Motor neuron (in vitro differentiated cells): ENCODE measurements at places on chromosomes 16 and 17.

DNA sequence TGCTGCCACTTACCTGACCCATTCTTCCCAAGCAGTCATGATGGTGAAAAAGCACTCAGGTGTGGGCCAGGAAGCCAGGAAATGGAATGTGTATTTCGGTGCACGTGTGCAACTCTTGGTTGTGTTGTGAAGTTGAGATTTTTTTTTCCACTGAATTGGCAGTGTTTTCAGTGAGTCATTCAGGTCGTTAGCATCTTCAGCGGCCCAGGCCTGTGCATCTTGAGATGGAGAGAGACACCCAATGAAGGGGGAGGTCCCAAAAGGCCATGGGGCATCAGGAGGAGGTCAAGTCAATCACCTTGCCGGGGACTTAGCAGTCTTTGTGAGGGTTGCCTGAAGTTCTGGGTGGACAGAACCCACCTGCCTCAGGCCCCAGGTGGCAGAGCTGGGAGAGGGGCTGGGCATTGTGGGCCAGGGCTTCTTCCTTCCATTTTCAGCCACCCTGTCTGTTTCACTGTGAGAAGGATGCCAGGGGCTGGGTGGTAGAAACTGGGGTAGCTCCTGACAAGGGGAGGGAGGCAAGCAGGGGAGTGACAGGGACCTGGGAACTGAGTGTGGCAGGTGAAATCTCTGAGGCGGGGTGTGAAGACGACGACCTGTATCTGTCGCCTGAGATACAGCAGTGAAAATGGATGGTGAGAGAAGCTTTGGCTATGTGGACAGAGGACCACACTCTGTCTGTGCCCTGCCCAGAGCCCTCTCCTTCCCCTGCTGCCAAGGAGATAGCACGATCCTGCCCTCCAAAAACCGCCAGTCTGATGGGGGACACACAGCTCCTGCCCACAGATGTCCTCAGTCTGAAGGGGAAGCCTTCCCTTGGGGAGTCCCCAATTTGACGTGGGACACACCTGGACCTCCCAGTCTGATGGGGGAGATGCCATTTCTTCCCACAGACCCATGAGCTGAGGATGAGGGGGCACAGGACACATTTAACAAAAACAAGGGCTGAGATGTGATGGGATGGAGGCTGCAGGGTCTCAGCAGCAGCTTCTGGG, 11.9 kb downstream of the TBKBP1 start:
- peak; percentile 6 for ATAC-seq

- ATAC-seq = no peak
These were observed 10.2 kb downstream of the IL4R start for GRCh38 chr16:27323781-27324561.

DNA sequence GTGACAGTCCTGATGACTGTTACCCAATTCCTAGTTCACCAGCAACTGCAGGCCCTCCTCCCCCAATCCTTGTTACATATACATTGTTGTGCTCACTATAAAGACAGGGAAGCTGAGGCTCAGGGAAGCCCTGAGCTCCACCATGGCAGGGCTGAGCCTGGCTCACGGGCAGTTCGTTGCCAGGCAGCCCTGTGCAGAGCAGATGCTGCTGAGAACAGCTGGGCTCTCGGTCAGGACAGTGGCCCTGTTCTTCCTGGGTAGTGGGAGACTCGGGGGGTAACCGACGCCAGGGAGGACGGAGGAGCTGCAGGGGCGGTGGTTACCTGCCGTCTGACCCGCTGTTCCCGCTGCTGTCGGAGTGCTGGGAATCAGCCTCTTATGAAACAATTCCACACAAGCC, 80.9 kb upstream of the ZNF469 start:
- no peak for ATAC-seq

- peak; percentile 64 for ATAC-seq
These were observed 621 bp upstream of the CSHL1 start for GRCh38 chr17:63911657-63912100.

- peak; percentile 36 for ATAC-seq
These were observed 407 bp downstream of the MCRIP1 start for GRCh38 chr17:81832608-81833159.

GRCh38 chr17:64073771-64074703, 53.6 kb upstream of the ICAM2 start:
- peak; percentile 46 for ATAC-seq

DNA sequence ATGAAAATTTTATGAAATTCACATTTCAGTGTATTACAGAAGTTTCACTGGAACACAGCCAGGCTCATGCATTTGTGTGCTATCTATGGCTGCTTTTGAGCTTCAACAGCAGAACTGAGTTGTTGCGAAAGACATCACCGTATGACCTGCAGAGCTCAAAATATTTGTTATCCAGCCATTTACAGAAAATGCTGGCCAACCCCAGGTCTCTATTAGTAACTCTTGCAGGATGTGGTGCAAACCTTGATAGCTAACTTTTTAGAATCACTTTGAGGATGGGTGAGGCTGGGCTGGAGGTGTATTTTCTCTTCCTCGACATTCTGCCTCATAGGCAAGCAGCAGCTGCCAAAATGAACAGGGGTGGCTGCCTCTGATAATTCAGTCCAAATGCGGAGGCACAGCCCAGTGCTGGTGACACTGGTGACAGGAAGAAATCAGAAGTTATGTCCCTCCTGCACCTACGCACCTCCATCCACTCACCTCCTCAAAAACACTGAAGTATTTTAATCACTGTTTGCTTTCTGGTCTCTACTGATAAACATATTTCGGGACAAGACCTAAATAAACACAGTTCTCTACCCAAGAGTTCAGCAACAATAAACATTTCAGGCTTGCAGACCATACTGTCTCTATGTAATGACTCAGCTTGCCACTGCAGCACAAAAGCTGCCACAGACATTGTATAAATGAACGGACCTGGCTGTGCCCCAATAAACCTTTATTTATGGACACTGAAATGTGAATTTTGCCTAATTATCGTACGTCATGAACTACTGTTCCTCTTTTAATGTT, 28.5 kb downstream of the ARHGAP17 start:
- ATAC-seq = peak; percentile 71

- no peak for ATAC-seq
These were observed 68.0 kb downstream of the ABR start for GRCh38 chr17:1111599-1112443.

- no peak for ATAC-seq
These were observed 10.9 kb downstream of the HSPB9 start for GRCh38 chr17:42133461-42134041.

GRCh38 chr17:7476494-7476893, 2.9 kb downstream of the ZBTB4 start:
- no peak for ATAC-seq

- no peak for ATAC-seq
These were observed 33.1 kb downstream of the RAI1 start for GRCh38 chr17:17714261-17714866.

DNA sequence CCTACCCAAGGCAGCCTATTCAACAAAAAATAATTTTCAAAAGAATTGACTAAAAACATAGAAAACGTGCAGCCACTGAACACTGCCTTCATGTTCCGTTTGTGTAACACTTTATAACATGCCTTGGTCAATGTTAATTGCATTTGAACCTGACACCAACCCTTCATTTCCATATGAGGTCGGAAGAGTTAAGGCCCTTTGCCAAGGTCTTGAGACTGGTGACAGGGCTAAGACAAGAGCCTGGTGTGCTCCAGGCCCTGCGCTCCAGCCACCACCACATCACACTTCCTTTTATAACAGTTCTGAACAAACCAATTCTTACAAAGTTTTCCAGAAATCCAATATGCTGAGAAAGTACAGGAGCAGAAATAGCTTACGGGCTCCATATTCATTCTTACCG, 4.2 kb downstream of the BBS2 start:
- no peak for ATAC-seq

DNA sequence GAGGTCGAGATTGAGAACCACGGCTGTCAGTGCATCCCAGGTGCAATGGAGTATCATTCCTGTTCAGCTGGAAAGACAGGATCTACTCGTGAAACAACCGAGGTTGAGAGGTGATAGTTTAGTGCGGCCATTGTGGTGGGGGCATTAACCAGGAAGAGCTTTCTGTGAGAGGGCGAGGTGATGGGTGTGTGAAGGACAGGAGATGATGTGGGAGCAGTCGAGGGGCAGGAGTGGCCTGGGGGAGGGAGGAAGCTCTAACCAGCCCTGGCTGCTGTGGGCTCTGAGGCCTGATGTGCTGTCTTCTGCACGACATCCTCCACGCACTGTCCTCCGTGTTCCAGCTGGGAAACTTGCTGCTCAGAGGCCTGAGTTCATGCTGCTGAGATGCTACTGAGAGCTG, 22.0 kb downstream of the GOSR2 start:
- ATAC-seq = no peak

- ATAC-seq = no peak
These were observed 67.0 kb downstream of the PRMT7 start for GRCh38 chr16:68377667-68378393.

- ATAC-seq = no peak
These were observed 11.6 kb upstream of the CACNG4 start for GRCh38 chr17:66952681-66953629.

DNA sequence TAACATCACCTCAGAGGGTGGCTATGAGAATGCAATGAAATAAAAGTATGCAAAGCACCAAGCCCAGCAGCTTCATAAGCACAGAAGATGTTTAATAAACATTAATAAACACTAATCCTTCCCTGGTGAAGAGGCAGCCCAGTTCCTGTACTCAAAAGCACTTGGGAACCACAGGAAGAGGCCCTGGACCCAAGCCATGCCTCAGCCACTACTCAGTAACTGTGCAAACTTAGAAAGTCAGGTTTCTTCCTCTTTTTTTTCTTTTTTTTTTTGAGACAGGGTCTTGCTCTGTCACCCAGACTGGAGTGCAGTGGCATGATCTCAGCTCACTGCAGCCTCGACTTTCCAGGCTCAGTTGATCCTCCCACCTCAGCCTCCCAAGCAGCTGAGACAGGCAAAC, 5.3 kb downstream of the ARHGAP17 start:
- ATAC-seq = no peak

- ATAC-seq = no peak
These were observed 11.9 kb downstream of the TMEM204 start for GRCh38 chr16:1545044-1546040.

DNA sequence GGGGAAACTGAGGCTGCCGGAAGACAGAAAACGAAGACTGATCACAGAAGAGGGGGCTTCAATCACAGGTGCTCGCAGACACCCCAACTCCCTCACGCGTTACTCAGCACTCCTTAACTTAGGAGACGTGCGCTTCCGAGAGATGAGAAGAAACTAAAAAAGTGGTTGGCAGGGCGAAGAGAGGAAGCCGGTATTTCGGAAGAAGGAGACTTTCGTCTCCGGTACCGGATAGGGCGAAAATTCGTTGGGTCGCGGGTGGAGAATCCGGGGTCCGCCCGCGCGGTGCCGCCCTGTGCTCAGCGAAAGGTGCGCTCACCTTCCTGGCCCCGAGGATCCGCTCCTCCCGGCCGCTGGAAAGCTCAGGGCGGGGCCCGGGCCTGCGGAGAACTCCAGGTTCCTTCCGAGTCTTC, 917 bp upstream of the TBX2 start:
- no peak for ATAC-seq

DNA sequence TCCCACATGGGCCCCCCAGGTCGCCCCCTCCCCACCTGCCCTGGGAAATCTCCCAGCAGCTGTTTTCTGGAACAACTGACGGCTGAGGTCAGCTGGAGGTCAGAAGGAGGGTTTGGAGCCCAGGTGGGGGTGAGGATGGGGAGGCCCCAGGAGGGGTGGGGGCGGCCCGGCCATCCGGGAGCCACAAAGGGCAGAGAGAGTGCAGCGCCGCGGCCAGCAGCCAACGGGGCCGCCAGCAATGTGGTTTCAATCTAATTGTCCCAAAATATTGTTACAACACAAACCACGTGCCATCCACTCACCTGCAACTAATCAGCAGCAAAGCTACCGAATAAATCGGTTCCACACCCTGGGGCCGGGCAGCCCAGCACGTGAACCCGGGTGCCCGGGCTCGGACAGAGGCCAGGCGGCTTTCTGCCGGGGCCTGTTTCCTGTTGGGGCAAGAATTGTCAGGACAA, 28.3 kb upstream of the SLC38A10 start:
- peak; percentile 10 for ATAC-seq

DNA sequence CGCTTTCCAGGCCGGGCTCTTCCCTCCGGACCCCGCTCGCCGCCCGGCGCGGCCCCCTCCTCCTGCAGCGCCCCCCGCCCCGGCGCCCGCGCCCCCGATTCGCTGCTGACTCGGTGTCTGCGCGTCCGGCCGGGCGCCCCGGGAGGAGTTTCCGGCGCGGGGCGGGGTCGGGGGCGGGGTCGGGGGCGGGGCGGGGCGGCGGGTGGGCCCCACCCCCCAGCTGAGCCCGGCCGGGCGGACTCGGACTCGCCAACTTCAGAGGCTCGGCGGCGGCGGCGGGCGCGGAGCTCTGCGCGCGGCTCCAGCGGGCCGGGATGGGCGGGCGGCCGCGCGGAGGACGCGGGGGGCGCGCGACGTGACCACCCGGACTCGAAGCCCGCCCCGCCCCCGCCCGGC, at the start of gene METRNL:
TSS of gene METRNL (plus strand) at position 258 of the 396 bp plus-strand sequence. CDS start 207 bp downstream, outside the sequence.
- peak; percentile 60 for ATAC-seq

DNA sequence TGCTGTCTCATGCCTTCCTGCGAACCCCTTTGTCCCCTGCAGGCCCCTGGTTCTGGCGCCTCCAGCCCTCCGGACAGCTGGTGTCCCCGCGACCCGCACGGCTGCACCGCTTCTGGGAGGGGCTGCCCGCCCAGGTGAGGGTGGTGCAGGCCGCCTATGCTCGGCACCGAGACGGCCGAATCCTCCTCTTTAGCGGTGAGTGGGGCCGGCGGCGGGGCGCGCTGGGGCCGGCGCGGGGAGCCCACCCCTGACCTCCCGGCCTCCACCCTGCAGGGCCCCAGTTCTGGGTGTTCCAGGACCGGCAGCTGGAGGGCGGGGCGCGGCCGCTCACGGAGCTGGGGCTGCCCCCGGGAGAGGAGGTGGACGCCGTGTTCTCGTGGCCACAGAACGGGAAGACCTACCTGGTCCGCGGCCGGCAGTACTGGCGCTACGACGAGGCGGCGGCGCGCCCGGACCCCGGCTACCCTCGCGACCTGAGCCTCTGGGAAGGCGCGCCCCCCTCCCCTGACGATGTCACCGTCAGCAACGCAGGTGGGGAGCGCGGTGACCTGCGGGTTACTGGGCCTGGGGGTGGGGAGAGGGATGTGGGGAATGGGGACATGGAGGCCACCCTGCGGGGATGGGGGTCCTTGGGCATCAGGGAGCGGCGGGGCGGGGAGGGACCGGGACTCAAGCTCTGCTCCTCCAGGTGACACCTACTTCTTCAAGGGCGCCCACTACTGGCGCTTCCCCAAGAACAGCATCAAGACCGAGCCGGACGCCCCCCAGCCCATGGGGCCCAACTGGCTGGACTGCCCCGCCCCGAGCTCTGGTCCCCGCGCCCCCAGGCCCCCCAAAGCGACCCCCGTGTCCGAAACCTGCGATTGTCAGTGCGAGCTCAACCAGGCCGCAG, 7.1 kb upstream of the IL32 start:
- ATAC-seq = peak; percentile 70

GRCh38 chr16:86355951-86356350, 154.4 kb upstream of the FOXF1 start:
- ATAC-seq = no peak

DNA sequence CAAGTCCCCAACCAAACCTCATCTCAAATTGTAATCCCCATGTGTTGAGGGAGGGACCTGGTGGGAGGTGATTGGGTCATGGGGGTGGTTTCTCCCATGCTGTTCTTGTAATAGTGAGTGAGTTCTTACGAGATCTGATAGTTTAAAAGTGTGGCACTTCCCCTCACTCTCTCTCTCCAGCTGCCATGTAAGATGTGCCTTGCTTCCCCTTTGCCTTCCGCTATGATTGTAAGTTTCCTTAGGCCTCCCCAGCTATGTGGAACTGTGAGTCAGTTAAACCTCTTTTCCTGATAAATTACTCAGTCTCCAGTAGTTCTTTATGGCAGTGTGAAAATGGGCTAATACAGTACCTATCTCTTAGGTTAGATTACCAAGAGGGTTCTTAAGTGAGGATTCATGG, 5.8 kb downstream of the PMFBP1 start:
- ATAC-seq = no peak
